Type B pancreatic cell (in vitro differentiated cells): ENCODE measurements at places on chromosomes 12 and 14.

GRCh38 chr14:54354968-54355641, 41.7 kb upstream of the CDKN3 start:
- no peak for DNase-seq

GRCh38 chr12:102883204-102883799, 33.7 kb downstream of the PAH start:
- peak; percentile 75 for DNase-seq

GRCh38 chr12:21542403-21542802, 16.3 kb downstream of the SPX start:
- no peak for DNase-seq

GRCh38 chr14:28102814-28103213, 663.8 kb upstream of the FOXG1 start:
- no peak for DNase-seq

GRCh38 chr12:89059721-89060541, 292.4 kb downstream of the DUSP6 start:
- DNase-seq: no peak

GRCh38 chr12:34396861-34397590, 374.7 kb downstream of the ALG10 start:
- peak; percentile 45 for DNase-seq

DNA sequence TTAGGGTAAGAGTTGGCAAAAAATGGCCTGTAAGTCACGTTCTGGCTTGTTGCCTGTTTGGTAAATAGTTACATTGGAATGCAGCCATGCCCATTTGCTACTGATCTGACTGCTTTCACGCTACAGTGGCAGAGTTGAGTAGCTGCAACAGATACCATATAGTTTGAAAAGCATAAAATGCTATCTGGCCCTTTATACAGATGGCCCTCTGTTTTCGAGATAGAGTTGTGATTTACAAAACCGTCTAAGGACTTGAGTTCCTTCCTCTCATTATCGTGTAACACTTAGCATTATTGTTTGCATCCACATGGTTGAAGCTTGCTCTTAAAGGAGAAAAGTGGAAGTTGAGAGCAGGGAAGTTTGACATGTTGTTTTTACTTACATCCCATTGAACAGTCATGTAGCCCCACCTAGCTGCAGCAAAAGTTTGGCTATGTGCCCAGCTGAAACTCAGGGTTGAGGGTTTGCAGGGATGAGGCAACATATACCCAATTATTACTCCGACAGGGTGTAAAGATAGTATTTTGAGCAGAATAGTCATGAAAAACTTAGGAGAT, 11.3 kb upstream of the SCFD1 start:
- no peak for DNase-seq

DNA sequence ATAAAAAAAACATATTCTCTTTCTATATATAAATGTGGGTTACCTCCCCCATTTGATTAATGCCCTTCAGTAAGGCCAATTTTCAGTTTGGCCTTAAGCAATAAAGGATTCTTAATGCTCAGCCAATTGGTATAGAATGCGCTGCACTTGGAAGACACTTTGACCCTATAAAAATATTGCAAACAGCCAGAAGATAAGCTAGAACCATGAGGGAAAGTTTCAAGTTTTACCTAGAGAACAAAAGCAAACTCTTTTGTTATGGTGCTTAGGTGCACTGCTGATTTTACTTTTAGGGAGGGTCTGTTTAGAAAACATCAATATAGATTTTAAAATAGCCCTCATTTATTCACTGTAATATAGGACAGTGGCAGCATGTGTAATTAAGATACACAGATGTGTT, 251.6 kb upstream of the SLC16A7 start:
- DNase-seq: no peak
